ENCODE measurements at places on chromosomes 2 and 18.

- DNase-seq: no peak
Observed at GRCh38 chr2:10905006-10905861, 6.5 kb upstream of the KCNF1 start.

GRCh38 chr18:28125051-28125450, 51.9 kb downstream of the CDH2 start:
- DNase-seq: no peak

DNA sequence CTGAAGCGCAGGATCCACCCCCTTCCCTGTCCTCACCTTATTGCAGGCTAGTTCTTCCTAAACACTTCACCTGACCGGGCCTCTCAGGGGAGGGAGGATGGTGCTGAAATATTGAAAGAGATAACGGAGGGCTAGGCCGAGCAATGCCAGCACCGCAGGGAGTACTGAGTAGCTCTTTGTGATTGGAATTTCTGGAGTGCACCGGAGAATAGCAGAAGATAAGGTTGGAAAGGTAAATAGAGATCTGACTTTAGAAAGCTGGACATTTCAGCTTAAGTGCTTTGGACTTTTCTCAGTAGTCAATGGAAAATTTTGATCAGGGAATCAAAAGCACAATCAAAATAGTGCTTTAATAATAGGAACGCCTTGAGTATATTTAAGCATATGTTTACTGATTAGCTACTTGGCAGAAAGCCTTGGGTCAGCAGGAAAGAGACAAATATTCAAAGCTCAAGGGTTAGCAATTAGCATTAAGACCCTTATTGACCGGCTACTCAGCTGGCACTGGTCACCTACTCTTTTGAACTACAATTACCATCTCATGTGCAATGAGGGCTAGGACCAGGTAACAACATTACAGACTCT, 142.9 kb upstream of the NDUFV2 start:
- peak; percentile 38 for DNase-seq

DNA sequence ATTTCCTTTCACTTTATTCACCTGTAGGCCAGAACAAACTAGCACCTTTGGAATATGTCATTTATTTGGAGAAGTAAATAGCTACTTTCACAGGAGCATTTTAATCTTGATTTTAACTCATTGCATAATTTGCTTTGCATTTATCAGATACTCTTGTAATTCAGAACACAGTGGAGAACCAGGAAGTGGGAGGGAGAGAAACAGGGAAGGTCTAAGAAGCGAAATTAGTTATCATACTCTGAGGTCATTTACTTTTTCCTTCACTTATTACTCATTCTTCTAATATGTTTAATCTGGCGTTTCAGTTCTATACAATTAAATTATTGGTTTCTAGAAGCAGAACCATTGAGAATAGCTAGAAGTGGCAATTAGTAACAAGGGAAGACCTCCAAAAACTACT, 20.7 kb downstream of the RBM44 start:
- DNase-seq: no peak
